ENCODE measurements at places on chromosomes 2 and 18. TPM values are rescaled to one million over a fixed set of nuclear protein-coding genes. Genes with fewer than 3 reads are reported as not detected.
A peak's percentile ranks its signal among the peaks of the same experiment; 100 is the strongest.

GYPC gene
- 191 TPM for total RNA-seq

GPR39 gene
- not detected for total RNA-seq

- no peak for DNase-seq
These were observed 20.8 kb upstream of the AGXT start for GRCh38 chr2:240847817-240848216.

- DNase-seq = no peak
These were observed 99.6 kb upstream of the RIOK3 start for GRCh38 chr18:23353459-23353858.

DNA sequence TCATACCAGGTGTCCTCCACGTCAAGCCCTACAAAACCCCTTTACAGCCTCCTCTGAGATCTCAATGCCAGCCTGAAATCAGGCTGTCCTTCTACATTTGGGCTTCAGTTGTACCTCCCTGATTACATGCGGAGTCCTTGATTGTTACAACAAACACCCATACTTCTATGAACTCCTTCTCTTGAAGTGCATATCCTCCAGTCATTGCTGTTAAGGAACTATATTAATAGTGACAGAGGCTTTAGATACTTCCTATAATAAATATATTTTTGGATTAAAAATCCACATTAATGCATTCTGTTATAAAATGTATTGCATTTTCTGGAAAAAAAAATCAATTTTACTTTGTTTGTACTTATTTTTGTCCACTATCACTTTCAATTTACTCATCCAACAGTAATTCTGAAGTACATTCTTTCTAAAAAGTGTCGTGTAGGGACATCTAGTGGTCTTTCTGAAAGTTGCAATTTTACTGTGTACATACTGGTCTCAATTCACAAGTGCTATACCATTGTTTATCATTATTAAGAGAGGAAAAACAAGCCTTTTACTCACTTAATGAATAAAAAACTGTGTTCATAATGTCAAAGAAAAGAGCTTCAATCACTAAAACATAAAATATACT is 316.4 kb downstream of the DSEL start:
- DNase-seq = peak; percentile 52

DNA sequence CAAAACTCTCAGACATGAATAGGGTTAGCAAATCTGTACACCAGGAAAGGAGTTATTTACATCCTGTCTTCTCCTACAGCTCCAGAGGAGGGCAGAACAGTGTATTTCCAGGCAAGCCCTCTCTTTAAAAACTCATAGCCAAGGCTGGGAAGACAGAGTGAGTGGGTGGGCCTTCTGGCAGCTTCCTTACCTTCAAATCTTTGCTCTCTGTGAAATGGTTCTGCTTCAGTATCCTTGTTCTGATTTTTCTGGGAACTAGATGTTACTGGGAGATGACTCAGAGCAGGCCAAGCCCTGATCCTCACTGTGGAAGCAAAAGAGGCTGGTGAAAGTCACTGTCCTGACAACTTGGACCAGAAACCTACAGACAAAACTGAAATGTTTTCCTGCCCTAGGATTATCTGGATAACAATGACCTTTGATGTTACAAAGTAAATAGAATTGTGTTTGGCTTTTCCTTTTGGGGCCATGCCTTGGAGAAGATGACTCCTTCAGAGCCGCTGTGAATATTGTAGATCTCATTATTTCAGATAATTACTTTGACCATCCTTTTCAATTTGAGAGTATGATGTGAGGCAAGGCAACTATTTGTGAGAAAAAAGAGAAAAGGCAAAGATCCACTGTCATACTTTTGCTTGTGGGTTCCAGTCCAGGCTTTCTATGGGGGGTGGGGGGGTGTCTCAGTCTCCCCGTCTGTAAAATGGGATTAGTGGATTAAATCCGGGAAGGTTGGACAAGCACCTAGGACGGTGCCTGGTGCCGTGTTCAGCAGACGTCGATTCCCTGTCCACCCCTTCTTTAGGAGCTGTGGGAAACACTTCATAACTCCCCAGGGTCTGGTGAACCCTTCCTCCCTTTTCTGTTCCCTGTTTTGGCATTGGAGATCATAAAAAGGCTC is 644 bp upstream of the QPCT start:
- DNase-seq = no peak

DNA sequence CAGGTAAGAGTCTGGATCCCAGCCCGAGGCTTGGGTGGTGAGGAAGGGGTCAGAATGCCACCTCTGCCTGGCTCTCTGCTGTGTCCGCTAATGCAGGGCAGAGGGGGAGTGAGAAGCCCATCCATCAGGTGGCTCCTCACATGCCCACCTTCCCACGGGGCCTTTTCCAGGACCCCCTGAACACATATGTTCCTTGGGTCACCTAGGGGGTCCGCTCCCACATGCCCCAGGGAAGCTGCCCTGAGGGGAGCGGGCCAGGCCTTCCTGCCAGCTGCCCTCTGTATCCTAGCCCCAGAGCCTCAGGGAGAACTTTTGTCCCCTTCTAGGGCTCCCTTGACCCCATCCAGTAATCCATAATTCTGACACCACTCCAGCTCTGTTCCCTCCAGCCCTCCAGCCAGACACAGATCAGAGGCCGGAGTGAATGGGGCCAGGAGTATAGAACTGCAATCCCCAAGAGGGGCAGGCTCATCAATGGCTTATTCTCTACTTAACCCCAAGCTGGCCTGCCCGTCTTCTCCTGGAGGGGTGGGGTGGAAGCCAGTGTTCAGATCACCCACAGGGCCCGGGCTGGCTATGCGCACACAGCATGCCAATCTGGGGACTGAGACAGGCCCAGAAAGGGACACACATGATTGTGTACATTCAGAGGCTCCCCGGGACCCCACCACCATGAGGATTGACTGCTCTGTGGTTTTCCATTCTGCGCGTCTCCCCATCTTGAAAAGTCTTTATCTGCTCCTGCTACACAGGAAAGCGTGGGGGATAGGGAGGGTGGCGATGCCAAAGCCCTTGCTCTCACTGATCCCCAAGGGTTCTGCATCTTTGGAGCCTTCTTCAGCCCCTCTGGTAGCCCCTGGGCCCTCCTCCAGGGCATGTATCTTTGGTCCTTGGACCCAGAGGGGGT is 1.1 kb downstream of the EMILIN1 start:
- DNase-seq = no peak

DNA sequence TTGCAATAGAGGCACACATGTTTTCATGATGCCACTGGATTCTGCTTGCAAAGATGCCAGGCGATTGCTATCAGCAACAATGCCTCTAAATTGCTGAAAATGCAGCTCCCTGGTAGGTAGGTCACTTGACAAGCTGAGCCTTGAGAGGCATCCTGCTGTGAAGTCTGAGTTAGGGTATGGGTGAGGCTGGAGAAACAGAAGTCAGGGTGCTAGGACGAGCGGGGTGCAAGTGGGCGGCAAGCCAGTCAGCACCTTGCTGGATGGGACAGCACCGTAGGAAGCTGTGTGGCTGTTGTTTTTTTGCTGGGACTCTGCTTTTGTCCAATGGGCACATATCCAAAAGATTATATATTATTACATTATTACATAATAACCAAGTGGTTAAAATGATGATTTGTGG is 10.5 kb upstream of the CLIP4 start:
- DNase-seq = no peak

GRCh38 chr2:178317811-178318210 is 123.5 kb downstream of the OSBPL6 start:
- no peak for DNase-seq

Measured in CD8-positive, alpha-beta T cell (primary cell).